Activated CD4-positive, CD25-positive, alpha-beta regulatory T cell (primary cell): ENCODE measurements at places on chromosomes 1 and 21.

GRCh38 chr1:166165661-166166328 is 1.0 kb downstream of the FAM78B start:
- DNase-seq = no peak

GRCh38 chr1:171206978-171207355 is 21.9 kb downstream of the FMO2 start:
- DNase-seq = no peak

GRCh38 chr1:22801347-22801746 is 90.7 kb downstream of the EPHB2 start:
- DNase-seq = no peak

DNA sequence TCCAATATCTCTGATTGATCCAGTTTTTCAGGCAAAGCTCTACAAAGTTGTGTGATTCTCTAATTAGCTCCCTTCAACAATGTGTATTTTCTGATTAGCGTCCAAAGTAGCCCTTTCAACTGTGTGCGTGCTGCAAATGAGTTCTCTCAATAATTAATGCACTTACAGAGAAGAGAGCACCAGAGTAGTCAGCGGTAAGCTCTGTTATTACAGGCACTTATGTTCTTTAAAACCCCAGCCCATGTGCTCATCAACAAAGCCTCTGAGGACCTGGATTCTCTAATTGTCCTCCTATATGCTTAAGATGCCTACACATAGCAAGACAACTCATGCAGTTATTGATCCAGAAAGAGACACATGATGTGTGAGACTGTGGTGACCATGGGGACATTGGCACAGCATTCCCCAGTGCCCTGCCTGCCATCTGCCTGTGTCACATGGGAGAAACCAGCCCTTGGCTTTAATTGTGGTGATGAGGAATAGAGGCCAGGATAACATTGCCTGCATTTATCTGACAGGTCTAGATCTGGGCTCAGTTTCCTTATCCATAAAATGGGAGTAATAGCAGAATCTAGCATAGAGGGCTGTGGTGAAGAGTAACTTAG is 151.7 kb downstream of the PCP4 start:
- no peak for DNase-seq

DNA sequence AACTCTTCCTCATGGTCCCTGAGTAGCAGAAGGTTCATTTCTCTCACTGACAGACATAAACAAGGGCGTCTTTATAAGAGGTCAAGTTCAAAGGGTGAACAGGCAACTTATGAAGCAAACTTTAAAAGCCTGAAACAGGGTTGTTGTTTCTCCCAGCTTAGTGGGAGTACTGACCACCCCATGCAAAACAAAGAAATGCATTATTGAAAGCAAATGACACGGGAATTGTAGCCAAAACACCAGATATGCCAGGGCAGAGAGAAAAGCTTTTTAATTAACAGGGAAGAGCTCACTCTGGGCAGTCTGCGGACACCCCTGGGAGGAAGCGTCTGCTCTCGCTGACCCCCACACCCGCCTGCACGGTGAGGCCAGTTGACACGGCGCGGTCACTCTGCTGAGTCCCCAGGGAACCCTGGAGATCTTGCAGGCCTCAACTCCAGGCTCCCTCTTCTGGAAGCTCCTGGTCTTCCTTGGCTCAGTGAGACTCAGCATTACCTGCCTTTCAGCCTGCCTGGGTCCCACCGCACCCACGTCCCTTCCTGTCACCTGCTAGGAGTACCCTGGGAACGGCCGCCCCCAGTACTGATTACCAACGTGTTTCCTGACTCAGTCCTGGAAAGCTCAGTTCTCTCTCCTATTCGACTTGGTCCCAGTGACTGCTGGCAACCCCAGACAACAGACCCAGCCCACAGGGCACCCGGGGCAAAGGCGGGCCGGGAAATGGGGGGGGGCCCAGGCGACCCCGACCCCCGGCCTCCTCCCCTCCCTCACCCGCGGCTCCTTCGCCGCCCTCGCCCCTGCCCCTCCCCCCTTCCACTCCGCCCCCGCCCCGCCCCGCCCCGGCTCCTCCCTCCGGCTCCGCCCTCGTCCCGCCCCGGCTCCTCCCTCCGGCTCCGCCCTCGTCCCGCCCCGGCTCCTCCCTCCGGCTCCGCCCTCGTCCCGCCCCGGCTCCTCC is 972 bp downstream of the CFAP410 start:
- no peak for DNase-seq

DNA sequence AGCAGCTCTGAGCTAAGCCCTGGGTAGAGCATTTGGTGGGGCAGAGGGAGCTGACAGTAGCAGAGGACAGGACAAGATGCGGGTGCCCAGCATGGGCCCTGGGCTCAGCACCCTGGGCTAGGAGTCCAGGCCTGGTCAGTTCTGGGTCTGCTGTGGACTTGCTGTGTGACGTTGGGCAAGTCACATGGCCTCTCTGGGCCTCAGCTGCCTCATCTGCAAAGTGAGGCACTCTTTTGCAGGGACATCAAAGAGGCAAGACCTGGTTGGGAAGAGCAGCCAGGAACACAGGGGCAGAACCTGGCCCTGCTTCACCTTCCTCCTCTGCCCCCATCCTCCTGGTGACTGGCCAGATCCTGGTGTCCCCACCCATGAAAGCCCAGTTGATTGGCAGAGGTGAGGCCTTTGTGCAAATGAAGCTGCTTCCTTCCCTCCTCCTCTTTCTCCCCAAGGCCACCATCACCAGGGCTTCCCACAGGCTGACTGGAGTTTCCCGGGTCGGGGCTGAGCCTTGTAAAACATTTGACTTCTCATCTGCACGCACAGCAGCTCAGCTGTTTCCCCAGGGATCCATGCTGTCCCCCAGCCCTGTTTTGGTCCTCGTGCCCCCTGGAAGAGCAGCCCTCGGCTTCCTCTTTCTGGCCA is 350.5 kb downstream of the MATN1 start:
- DNase-seq = no peak

GRCh38 chr1:47821760-47822159 is 175.4 kb downstream of the TRABD2B start:
- DNase-seq = no peak

GRCh38 chr1:178506177-178506576 is 6.7 kb upstream of the TEX35 start:
- DNase-seq = no peak

- DNase-seq = no peak
These were observed 19.7 kb downstream of the SLC5A9 start for GRCh38 chr1:48242141-48242736.
